Body of pancreas (tissue), 4 donors: ENCODE measurements at places on chromosomes 13 and 19. TPM values are rescaled to one million over a fixed set of nuclear protein-coding genes. Genes with fewer than 3 reads are reported as not detected.
A peak's percentile ranks its signal among the peaks of the same experiment; 100 is the strongest.

- DNase-seq, result no peak
Measured at GRCh38 chr13:110258876-110259631, 47.9 kb downstream of the COL4A1 start.

DNA sequence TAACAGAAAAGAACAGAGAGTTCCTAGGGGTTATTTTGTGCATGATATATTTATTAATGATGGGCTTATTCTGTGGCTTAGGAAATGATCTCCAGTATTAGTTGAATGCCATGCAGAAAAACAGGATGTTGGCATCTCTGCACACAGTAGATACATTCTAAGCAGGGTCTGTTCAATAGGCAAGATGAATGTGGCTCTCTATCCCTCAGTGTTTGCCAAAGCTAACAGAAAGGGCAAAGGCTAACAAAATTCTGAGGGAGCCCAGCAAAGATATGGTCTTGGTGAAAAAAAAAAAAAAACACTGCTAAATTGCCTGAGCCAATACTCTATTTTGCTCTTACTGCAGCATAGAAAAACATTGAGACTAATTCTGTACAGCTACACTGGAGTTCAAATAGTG lies 1095.8 kb downstream of the UQCRFS1 start:
- DNase-seq, result no peak

Gene FUT6
- total RNA-seq, result 3.6 TPM

DNA sequence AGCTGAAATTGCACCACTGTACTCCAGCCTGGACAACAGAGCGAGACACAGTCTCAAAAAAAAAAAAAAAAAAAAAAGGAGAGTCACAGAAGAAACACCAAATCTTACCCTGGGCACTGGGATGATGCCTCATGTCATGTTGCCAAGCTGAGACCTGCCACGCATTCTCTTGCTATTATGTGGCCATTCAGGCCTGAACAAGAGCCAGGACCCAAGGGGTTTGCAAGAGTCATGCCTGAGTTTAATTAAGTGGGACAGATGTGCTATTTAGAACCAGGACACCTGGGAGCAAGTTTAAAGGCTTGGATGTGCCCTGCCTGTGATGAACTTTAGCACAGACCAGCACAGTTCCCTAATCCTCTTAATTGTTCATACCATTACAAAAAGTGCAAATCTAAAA lies 9.8 kb downstream of the PNMA8A start:
- no peak for DNase-seq

GRCh38 chr13:52891706-52892105 lies 43.3 kb upstream of the PCDH8 start:
- DNase-seq, result no peak

DNA sequence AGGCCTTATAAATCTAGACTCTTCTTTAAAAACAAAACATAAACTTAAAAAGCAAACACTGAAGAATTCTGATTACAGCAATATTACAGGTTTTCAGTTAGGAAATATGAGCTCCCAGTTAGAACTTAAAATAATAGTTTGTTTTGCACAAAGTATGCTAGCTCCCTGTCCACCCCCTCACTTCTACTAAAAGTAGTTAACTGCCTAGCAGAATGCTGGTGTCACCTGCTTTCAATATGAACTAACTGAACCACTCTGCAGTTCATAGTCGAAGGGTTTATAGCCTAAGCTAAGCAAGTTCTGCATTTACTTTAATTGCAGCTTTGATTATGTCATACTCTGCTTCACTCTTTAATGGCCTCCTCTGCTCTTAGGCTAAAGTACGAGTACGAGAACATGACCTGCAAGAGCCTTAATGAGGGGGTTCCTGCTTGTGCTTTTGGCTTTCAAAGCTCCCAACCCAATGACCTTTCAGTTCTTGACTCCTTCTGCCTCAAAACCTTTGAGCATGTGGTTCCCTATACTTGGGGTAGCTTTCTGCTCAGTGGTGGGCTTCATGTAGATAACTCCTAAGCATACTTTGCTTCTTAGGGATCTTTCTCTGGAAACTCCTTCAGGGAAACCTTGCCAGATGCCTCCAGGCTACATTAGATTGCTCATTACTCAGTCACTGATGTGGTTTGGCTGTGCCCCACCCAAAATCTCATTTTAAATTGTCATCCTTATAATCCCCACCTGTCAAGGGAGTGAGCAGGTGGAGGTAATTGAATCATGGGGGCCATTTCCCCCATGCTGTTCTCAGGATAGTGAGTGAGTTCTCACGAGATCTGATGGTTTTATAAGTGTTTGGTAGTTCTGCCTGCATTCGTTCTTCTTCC lies 278.9 kb upstream of the ARGLU1 start:
- no peak for DNase-seq

GRCh38 chr19:33290082-33290815 lies 12.1 kb downstream of the CEBPA start:
- no peak for DNase-seq

Gene KLF2
- total RNA-seq, result 13.2 TPM

GRCh38 chr13:21826214-21827015 lies 155.5 kb downstream of the FGF9 start:
- no peak for DNase-seq

DNA sequence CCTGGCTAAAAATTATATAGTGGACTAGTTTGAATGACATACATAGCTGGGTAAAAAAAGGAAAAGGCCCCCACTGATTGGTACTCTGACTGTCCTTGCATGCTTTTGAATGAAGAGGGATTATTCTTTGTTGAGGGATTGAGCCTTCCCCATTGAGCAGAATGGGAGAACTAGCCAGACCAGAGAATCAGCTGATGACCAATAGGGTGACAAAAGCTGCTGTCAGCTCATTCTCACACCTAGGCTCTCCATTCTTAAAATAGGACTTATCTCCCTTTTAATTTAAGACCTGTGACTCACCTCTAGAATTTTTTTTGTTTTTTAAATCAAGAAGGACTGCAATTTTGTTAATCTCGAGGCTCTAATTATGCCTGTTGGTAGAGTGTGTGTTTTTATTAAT lies 79.3 kb downstream of the CRYL1 start:
- no peak for DNase-seq

GRCh38 chr19:43777163-43777695 lies 3.5 kb downstream of the KCNN4 start:
- peak; percentile 48 for DNase-seq

DNA sequence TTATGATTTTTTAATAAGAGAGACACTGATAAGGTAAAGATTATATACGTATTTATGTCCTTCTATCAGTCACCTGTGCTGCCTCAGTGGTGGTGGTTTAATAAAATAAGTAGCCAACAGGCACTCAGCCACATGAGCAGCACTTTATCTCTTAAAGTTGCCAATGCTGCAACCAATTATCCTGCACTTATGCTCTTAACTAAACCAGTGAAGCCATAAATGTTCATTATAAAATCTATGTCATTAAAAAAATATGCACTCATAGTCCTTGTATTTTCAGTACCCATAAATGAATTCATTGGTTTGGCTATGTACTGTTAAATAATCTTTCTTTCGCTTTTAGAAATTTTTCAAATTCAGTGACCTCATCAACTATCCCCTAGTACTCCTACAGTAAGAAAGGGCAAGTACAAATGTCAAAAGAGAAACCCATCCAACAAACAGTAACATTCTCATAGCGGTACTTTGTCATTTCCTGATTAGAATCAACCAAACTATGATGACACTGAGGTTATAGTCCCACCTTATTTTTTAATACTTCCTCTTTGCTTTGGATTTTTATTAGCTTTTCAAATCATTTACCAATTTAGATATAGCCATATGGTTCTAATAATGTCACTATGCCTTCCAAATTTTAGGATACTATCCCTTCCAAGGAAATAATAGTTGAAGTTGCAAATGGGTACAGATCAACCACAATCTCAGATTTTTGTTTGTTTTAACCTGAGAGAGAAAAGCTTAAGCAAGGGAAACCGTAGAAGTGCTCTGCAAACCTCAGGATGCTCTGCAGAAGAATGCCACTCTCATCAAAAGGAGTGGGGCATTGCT lies 190.9 kb downstream of the KLF12 start:
- DNase-seq, result no peak

Gene RGL3
- 56.0 TPM for total RNA-seq

- DNase-seq, result peak; percentile 87
Measured at GRCh38 chr13:43878892-43879754, at the start of gene CCDC122. Gene CCDC122 (minus strand): TSS chr13:43879740. CDS start chr13:43869376, 10,364 bp downstream.

Gene SMIM44
- not detected for total RNA-seq

Gene ACP7
- not detected for total RNA-seq

DNA sequence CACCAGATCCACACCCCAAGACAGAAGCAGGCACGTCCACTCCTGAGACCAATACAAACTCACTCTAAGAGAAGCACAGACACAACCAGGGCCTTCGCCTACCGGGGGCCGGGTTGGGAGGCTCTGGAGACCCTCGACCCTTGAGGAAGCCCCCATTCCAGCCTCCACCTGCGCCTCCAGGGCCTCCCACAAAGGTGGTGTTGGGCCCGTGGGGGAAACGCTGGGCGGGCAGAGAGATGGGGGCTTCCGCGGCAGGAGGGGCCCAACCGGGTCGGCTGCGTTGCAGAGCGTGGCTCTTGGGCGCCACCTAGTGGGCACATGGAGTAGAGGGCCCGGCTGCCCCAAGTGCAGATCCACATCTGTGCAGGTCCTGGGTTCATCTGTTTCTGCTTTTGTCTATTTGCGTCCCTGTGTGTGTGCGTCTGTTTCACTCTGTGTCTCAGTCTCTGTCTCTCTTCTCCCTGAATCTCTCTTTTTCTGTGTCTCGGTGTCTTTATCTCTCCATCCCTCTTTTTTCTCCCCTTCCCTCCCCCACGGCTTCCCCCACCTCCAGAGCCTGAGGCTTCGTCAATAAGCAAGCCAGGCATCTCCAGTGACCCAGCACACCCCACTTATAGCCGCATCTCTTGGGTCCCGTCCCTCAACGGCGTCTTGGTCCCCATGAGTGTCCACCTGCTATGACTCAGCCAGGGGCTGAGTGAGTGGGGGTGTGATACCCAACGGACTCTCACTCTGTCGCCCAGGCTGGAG lies 10.5 kb upstream of the TINCR start:
- DNase-seq, result peak; percentile 70
